ENCODE measurements at places on chromosomes 12 and 14.

- no peak for DNase-seq
Measured at GRCh38 chr12:110249716-110250225, 31.3 kb upstream of the ATP2A2 start.

GRCh38 chr12:108565976-108566375 is 3.6 kb downstream of the ISCU start:
- DNase-seq, result peak; percentile 63

GRCh38 chr12:1939801-1940607 is 21.6 kb upstream of the CACNA2D4 start:
- DNase-seq, result peak; percentile 93

GRCh38 chr14:68628605-68629310 is 164.1 kb downstream of the ZFP36L1 start:
- peak; percentile 11 for DNase-seq

GRCh38 chr14:69685218-69685616 is 73.8 kb downstream of the SUSD6 start:
- peak; percentile 70 for DNase-seq

GRCh38 chr12:80041692-80042091 is 57.6 kb upstream of the OTOGL start:
- no peak for DNase-seq
